ENCODE measurements at places on chromosomes 7 and 10.

DNA sequence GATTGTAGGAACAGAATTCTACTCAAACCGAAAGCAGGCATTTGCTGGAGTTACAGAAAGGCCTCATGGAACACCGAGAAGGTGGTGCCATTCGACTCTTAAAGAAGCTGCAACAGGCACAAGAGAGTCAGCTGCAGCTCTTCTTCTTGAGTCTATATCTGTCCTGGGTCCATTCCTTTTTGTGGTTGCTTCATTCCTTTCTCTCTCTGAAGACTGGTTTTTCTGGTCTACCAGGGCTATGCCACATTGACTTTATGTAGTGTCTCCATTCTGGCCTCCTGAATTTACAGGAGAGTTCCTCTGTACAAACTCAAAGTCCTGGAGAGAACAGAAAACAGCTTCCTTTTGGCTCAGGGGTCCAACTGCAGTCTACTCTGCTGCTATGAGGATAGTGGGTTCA is 132.8 kb downstream of the CFTR start:
- no peak for DNase-seq

GRCh38 chr7:50331564-50332208 is 27.2 kb downstream of the IKZF1 start:
- DNase-seq, result no peak

- no peak for DNase-seq
Measured at GRCh38 chr10:89332123-89332633, 4.4 kb downstream of the IFIT3 start.

DNA sequence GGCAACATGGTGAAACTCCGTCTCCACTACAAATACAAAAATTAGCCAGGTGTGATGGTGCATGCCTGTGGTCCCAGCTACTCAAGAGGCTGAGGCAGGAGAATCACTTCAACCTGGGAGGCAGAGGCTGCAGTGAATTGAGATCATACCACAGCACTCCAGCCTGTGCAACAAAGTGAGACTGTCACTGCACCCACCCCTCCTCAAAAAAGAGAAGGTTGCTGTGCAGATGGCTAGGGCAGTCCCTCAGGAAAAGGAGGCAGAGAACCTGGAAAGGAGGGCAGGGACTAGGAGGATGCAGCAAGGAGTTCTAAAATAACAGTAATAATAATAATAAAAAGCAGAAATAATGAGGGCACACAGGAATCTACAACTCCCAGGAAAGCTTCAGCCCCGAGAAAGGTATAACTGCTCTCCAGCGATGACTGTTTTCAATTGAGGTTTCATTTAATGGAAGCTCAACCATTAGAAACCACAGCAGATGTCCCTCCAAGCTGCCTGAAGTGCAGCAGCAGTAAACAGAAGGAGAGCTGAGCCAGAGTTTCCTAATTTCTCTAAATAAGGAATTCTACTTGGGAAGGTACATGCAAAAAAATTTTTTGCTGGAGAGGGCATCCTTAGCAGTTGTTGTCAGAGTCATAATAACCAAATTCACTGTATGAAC is 326.5 kb downstream of the GATA3 start:
- no peak for DNase-seq

DNA sequence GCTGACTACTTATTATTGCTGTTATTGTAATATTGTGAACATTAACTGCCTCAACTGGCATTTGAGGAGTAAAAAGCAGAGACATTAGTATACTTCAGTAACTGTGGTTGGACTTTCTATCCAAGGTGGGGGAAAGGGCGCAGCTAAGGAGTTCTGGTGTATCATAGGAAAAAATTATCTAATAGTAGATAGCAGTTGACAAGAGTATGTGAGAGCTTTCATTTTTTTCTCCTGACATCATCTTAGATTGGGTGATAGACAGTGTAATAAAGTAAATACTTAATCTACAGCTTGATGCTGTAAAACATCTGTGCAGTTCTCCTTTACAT is 68.9 kb downstream of the PHTF2 start:
- peak; percentile 35 for DNase-seq

DNA sequence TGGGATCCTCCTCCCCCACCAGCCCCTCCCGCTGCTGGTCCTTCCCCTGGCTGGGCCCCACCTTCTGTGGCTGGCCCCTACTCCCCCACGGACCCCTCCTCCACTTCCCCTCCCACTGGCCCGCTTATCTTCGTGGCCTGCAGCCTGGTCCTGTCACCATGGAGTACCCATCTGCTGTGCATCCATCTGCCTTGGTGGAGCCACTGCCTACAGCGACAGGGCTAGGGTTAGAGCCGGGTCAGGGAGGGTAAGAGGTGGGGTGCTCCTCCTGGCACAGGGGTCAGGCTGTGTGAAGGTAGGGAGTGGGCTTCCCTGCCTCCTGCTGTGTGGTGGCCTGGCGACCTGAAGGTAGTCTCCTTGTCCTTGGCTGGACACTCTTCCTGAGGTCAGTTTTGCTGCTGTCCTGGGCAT is 5.2 kb downstream of the ADCY1 start:
- no peak for DNase-seq

- DNase-seq, result no peak
Measured at GRCh38 chr10:43983405-43983804, 334.7 kb upstream of the ZNF32 start.

DNA sequence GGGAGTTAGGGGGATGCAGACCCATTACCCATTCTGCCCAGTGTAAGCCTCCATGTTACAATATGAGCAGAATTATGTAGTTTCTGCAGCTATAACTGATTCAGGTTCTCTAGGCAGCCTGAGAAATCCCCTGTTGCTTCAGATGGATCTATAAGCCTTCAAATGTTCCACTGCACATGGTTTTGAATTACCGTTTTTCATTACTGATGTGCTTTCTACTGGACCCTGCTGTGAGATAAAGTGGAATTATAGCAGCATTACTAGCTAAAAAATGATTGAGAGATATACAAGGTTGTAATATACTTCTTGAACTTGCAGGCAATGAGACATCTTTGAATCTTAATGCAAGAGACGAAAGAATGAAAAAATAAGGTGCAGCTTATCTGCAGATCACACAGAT is 38.4 kb upstream of the ANAPC16 start:
- no peak for DNase-seq

DNA sequence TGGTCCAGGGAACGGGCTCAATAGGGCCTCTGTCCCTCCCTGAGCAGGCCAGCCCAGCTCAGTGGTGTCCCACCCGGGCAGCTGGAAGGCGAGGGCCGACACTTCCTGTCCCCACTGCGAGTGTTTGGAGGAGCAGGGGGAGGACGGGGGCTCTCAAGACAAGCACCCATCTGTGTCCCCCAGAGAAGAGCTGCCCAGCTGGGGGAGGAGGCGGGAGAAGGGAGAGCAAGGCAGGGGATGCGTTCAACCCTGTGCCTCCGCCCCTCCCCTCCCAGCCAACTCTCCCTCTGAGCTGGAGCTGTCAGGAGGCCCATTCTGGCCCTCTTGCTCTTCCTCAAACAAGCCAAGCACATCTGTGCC is 35.7 kb downstream of the ZCCHC24 start:
- no peak for DNase-seq

DNA sequence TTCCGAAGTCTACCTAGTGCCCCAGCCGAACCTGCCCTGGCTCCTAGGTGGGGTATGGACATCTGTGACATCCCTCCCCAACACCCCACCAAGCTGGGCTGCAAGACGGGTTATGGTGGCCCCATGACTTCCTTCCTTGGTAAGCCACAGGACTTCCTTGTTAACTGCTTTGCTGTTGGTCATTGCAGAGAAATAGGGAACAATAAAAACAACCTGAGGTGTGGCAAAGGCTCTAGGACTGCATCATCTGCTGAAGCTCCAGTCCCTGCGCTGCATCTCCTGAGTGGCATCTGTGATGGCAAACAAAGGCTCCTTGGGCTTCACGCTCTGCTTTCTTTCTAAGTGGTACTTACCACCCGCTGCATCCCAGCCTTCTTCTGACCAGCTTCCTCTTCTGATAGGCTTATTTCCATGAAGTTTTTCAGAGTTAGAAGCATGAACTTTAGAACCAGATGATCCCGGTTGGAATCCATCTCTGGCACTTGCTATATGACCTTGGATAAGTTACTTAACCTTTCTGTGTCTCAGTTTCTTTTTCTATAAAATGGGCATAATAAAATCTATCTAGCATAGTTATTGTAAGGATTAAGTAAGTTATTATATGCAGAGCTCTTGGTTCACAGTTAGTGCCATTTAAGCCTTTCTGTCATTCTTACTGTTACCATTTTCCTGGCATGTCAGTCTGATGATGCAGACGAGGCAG is 216.8 kb downstream of the RPS24 start:
- no peak for DNase-seq

DNA sequence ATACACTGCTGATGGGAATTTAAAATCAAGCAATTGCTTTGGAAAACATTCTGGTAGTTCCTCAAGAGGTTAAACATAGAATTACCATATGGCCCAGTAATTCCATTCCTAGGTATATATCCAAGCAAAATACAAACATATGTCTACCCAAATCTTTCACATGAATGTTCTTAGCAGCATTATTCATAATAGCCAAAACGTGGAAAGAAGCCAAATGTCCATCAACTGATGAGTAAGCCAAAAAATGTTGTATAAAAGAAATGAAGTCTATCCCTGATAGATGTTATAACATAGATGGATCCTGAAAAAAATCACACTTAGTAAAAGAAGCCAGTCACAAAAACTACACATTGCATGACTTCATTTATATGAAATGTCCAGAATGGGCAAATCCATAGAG is 893.0 kb downstream of the SORCS3 start:
- DNase-seq, result no peak

- no peak for DNase-seq
Measured at GRCh38 chr7:146285418-146285817, 168.8 kb downstream of the CNTNAP2 start.

DNA sequence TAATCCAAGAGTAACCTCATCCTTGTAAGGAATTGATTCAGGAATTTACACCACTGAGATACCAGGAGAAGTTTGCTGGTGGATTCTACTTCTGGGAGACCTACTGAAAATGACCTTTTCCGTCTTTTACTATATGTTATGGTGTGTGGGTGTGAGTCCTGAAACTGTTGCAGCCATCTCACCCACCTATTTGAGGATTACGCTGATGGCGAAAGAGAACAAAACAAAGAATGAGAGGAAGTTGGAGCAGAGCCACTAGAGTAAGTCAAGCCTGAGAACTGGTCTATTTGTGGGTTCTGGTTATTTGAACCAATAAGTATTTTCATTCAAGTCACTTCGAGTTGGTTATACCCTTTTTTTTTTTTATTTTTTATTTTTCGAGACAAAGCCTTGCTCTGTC is 12.7 kb upstream of the ABCC2 start:
- DNase-seq, result no peak

GRCh38 chr7:8065356-8065813 is 96.8 kb downstream of the GLCCI1 start:
- DNase-seq, result peak; percentile 64

GRCh38 chr10:97850446-97850845 is 803 bp downstream of the GOLGA7B start:
- DNase-seq, result no peak

GRCh38 chr7:121328508-121329190 is at the start of gene WNT16:
Gene WNT16 (plus strand): TSS chr7:121329000. CDS start chr7:121329293, 293 bp downstream.
- DNase-seq, result no peak

DNA sequence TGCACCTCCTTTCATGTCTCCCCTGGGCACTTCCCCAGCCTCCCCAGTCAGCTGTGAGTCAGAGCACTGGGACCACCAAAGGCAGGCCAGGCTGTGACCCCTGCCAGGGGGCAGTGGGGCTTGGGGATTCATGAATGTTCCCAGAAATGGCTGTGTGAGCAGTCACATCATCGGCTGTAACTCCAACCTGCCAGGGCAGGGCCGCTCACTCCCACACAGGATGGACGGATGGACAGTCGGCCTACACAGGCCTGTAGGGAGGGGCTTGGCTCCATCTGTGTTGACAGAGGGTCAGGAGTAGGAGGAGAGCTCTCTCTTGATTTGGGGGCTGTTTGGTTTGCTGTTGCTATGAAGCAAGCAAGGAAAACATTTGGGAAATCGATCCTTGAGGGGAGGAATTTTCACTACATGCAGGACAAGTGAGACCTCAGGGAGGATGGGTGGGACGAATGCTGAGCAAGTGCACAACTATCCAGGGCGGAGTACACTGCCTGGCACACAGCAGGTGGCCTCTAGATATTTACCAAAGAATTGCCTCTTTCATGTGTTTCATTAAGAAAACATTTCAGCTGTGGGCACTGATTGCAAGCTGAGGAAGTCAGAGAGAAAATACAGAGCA is 2.9 kb upstream of the IGFBP1 start:
- peak; percentile 93 for DNase-seq

DNA sequence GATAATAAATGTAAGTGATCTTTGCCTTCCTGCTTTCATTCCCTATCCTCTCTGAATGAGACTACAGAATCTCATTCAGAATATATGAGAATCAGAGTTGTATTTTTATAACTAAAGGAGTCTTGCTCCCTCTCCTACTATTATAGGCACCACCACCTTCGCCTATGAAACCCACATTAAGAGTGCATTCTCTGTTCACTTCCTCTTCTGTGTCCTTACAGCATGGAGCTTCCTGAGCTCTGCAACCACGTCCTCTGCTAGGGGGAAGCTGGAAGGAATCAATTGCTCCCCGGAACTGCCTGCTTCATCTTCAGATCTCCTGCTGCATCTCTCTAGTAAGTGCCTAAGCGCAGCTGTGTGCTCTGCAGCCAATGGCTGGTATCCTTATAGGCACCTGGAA is 820.7 kb downstream of the GRID1 start:
- no peak for DNase-seq

DNA sequence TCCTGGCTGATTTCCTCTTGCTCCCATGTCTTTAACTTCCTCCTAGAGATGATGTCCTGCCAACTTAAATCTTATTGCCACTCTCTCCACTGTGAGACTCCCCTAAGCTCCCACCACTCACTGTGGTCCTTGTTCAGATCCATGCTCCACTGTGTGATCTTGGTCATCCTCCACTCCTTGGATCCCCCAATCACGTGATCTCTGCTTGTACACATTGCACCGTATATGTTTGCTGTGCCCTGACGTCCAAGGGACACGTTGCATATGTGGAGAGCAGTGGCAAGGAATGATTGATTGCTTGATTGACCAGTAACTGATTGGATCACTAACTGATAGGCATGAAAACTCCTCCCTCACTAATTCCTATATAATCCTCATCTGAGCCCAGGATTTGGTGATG is 395.1 kb downstream of the SDK1 start:
- DNase-seq, result no peak

DNA sequence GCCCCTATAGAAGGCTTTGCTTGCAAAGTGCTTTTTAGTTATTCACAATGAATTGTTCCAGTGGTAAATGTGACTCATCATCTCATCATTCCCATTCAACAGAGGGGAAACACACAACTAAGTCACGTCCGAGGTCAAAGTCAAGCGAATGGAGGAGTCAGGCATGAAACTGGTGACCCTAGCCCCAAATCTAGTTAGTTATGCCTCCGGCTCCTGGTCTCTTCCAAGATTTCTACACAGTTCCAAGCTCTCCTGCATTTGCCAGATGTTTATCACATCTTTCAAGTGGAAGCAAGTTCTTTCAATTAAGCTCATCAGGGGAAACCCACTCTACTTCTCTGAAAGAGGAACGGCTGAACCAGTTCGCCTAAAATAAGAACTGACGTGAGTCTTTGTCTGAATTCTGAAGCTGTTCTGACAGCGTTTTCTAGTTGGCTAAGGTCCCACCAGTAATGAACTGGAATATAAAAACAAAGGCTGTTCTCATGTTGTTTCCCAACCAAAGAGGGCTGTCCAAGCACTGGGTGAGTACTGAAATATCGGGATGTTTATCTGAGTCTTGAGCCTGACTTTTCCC is 140.9 kb upstream of the NRBF2 start:
- DNase-seq, result no peak

- DNase-seq, result no peak
Measured at GRCh38 chr10:93992400-93993030, 1.2 kb upstream of the PLCE1 start.

GRCh38 chr7:47181746-47182361 is 400.1 kb downstream of the TNS3 start:
- no peak for DNase-seq

Data from HS-5 (cell line).